ENCODE measurements at places on chromosomes 7 and 10.

- no peak for DNase-seq
Observed at GRCh38 chr10:65861249-65861648, 1064.6 kb upstream of the LRRTM3 start.

DNA sequence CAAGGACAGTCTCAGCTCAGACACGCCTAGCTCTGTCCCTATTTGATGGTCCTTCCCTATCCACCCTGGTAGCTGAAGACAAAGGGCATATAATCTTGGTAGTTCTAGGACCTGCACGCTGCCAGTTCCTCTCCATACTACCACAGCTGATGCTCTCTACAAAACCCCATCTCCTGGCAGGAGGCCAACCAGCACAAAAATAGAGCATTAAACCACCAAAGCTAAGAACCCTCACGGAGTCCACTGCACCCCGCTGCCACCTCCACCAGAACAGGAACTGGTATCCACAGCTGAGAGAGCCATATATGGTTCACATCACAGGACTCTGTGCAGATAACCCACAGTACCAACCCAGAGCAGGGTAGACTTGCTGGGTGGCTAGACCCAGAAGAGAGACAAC is 299.4 kb downstream of the LRRTM3 start:
- no peak for DNase-seq

GRCh38 chr7:26538689-26539088 is 247.0 kb downstream of the SNX10 start:
- no peak for DNase-seq

- DNase-seq = no peak
Observed at GRCh38 chr7:25303281-25304181, 75.2 kb upstream of the NPVF start.

GRCh38 chr7:128116740-128117139 is 85.5 kb upstream of the LRRC4 start:
- DNase-seq = no peak

DNA sequence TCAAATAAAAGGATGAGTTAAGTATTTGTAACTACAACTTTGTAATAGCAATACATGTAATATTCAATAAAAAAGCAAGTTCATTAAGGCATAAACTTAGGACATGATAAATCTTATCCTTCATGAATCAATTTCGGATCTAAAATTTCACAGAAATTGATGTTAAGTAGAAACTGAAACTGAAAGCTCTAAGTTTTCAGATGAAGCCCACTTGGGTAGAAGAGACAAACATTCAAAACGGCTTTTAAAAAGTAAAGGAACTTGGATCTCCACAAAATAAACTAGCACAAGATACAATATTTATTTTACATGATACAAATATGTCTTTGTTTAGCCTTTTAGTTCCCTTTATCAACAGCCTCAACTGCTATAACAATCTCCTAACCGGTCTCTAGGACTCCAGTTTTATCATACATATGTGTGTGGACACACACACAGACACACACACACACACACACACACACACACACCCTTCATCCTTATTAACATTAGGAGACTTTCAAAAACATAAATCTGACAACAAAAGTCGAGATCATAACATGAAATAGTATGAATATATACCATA is 83.7 kb downstream of the USP6NL start:
- no peak for DNase-seq

DNA sequence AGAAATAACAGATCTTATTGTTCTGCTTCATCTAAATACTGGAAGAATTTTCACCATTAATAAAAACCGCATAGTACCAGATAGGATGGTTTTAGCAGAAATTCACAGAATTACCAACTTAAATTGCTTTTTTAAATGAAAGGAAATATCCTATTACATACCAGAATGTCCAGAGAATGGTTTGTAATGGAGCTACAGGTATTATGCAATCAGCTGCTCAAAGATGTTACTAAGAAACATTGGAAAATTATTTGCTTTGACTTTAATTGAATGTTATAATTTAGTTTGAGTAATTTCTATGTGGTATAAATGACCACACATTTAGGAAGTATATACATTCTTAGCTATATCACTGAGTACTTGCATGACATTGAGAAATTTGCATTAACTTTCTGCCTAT is 338.3 kb downstream of the ETV1 start:
- no peak for DNase-seq

- DNase-seq = no peak
Observed at GRCh38 chr7:140899883-140900282, 24.8 kb downstream of the BRAF start.

GRCh38 chr10:82144153-82144552 is 269.2 kb downstream of the NRG3 start:
- no peak for DNase-seq

DNA sequence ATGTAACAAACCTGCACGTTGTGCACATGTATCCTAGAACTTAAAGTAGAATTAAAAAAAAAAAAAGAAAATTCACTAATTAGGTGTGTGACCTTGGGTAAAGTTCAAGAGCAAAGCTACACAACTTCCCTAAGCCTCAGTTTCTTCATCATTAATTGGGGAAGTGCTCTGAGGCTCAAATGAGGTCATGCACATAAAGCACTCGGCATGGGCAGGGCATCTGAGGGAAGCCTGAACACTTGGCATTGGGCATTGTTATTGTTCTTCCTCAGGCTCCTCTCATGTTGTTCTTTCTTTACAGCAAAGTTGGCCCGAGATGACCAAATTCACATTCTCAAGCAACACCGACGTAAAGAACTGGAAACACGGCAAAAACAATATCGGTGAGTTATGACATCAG is 21.5 kb downstream of the ALOX5 start:
- DNase-seq = no peak

GRCh38 chr7:69739931-69740431 is 141.7 kb downstream of the AUTS2 start:
- DNase-seq = no peak

DNA sequence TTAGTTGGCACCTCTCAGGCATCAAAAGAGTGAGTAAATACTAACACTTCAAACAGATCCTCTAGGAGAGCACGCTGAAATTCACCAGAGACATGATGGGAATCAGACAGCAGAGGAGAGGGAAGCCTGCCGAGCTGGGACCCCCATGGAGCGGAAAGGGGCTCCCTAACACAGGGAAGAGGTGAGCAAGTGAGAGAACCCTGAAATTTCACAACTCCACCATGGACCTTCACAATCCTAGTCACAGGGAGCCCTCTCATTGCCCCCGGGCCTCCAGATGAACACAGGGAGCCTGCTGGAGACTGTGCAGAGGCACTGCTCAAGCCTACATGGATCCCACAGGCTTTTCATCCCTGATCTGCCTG is 59.2 kb upstream of the ANTXRL start:
- no peak for DNase-seq

GRCh38 chr10:20237586-20237985 is 421.4 kb downstream of the PLXDC2 start:
- DNase-seq = no peak

DNA sequence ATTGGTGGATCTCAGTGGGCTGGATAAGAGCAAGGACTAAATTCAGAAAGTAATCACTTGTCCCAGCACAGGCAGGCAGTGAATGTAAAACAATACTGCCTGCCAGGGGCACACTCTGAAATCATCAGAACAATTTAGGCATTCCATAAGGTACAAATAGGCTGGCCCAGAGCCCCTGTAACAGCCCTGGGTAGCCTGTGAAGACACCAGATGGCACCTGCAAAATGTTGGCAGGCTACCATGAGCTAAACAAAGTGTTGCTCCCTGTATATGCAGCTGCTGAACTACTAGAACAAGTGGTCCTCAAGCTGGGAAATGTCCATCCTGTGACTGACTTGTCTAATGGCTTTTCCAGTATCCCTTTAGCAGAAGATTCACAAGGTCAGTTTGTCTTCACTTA is 3.0 kb upstream of the PRSS37 start:
- no peak for DNase-seq

DNA sequence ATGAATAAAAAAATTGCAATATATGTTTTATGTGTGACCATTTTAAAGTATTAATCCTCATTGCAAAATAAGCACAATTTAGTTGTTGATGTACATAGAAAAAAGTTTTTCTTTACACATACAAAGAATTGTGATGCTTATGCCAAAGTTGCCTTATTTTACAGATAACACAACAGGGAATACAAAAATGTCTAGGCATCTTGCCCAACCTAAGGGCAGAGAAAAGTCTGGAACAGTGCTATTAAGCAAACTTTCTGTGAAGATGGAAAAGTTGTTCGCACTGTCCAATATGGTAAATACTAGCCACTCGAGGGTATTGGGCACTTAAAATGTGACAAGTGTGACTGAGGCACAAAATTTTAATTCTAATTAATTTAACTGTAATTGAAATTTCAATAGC is 190.2 kb upstream of the HGF start:
- no peak for DNase-seq

DNA sequence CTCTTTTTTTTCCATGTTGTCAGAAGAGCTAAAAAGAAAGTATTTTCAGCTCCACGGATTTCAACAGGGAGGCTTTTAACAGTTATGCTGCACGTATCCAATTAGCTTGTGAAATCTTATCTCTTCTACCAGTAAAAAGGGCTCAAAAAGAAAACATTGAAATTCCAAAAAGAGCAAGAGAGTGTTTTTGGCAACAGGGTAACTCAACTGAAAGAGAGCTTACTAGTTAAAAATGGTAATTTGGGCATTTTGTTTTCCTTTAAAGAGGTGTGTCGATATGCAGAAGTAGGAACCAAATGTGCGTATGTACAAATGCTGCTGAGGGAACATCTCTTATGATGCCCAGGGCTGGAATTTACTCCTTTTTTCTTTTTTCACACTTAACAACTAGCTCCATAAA is 292.8 kb downstream of the PRKG1 start:
- no peak for DNase-seq

GRCh38 chr10:51599647-51600046 is 99.7 kb downstream of the CSTF2T start:
- DNase-seq = no peak

DNA sequence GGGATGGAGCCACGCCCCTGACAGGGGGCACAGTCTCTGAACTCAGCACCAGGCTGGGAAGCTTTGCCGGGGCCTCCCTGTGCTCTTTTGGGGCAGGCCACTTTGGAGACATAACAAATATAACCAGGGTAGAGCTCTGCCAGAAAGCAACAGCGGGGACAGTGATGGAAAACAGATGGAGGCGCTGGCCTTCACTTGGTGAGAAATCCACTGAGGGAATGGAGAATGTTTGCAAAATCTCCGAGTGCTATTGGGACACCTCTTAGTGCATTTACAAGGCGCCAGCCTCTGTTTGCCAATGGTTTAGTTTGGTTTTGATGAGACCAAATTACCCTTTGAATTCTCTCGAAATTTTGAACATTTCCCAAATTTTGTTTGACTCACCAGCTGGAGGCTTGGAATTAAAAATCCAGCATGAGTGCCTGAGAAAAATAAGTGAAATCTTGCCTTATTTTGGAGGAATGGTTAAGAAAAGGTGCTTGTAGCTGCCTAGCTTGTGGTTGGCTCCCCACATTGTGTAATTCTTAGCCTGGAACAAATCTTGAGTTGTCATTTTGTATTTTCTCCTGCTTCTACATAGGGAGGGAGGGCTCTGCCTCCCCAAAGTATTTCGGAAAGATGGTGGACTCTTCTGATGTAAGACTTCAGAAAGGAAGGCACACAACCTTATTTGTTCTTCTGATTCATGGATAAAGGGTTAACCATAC is 980.5 kb downstream of the LRMDA start:
- DNase-seq = no peak

- DNase-seq = no peak
Observed at GRCh38 chr7:24756545-24757352, 515 bp downstream of the GSDME start.

GRCh38 chr10:102196893-102197292 is 29.2 kb upstream of the ELOVL3 start:
- DNase-seq = no peak
